ENCODE measurements at places on chromosomes 7 and 10.

DNA sequence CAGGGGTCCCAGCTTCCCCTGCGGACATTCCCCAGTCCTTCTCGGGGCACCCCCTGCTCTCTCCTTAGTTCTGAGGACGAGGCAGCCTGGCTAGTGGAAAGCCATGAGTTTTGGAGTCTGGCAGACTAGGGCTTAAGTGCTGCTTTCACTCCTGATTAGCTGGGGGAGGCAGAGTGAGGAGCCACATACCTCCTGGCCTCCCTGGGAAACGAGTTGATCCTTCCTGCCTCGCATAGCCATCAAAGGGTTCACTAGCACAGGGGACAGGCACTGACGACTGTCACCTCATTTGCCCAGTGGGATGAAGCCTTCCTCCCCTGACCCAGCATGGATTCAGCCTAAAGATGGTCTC is 402.5 kb downstream of the RPS24 start:
- DNase-seq: no peak

- no peak for DNase-seq
Observed at GRCh38 chr7:9026121-9026520, 592.7 kb downstream of the NXPH1 start.

- no peak for DNase-seq
Observed at GRCh38 chr10:34403512-34403911, 411.6 kb downstream of the PARD3 start.

DNA sequence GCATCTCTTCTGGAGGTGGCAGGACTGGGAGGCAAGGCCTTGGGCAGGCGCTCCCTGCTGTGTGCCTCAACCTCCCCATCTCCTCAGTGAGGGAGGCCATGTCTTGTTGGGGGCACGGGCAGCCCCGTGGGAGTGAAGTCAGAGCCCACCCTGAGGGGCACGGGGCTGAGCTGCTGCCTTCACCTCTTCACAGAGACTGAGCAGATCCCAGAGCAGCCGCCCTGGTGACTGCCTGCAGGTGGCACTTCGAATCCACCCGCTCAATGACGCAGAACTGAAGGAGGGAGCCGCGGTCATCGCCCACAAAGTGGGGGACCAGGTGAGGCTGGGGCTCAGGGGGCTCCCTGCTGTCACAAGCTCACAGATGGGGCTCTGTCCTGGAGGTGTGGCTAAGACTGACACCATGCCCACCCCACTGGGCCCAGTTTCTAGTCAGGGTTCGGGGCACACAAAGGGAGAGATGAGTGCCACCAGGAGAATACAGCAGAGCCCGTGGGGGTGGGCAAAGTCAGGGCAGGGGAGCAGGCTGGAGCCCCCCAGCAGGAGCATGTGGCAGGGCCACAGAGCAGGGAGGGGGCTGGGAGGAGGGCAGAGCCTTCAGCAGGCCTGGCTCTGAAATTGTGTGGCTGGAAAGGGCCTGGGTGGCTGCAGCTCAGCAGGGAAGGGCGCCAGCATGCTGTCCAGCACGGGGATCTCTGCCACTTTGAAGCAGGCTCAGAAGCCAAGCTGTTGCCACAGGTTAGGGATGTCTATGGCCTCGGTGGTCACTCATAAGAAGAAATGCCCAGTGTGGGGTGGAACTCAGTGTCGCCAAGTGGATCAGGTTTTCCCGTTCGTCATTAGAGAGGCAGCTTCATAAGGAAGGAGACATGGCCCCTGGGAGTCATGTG is 18.8 kb upstream of the CHST12 start:
- DNase-seq: no peak

GRCh38 chr7:78746301-78746700 is 707.2 kb downstream of the MAGI2 start:
- no peak for DNase-seq

- DNase-seq: no peak
Observed at GRCh38 chr7:92615861-92616260, 25.7 kb upstream of the FAM133B start.

GRCh38 chr10:30857803-30858202 is 173.9 kb downstream of the ZNF438 start:
- DNase-seq: no peak

GRCh38 chr7:101725921-101726320 is 91.5 kb upstream of the CUX1 start:
- no peak for DNase-seq

Data from effector memory CD4-positive, alpha-beta T cell (primary cell).